Activated CD4-positive, alpha-beta T cell treated with anti-CD3 and anti-CD28 coated beads for 1 hour (primary cell): ENCODE measurements at places on chromosomes 3 and 15.

DNA sequence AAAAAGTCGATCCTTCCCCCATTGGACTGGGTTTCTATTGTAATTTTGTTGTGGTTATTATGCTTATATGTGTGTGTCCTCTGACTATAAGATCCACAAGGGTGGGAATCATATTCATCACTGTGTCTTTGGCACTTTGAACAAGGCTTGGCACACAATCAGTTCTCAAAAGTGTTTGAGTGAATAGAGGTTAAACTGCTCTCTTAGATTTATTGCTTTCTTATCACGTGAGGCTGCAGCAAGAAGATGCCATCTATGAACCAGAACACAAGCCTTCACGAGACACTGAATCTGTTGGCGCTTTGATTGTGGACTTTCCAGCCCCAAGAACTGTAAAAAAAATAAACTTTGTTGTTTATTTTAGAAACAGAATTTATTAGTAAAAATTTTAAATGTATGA lies 295.0 kb upstream of the MDFIC2 start:
- DNase-seq, result no peak

DNA sequence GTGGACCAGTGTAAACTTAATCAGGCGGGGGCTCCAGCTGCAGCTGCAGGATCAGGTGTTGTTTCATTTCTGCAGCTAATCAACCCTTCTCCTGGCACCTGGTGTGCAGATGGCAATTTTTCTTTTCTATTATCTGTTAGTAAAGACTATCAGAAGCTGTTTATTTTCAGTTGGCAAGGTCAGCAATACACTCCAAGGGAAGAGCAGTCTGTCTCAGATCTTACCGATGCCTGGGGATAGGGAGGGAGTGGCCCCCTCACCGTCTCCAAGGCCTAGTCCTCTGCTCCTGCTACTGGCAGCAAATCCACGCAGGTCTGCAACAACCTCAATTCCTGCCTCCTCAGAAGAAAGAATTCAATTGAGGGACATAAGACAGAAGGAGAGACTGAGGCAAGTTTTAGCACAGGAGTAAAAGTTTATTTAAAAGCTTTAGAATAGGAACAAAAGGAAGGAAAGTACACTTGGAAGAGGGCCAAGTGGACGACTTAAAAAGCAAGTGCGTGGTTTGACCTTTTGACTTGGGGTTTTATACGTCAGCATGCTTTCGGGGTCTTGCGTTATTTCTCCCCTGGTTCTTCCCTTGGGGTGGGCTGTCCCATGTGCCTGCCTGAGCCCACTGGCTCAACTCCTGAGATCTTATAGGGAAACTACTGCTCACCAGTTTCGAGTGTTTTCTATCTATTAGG lies 9.2 kb downstream of the CCRL2 start:
- DNase-seq, result no peak

GRCh38 chr15:99068186-99068585 lies 36.7 kb upstream of the SYNM start:
- no peak for DNase-seq

- peak; percentile 64 for DNase-seq
Observed at GRCh38 chr15:73700041-73700842, 16.1 kb downstream of the CD276 start.

- no peak for DNase-seq
Observed at GRCh38 chr3:195032955-195033354, 238.0 kb downstream of the XXYLT1 start.

- DNase-seq, result no peak
Observed at GRCh38 chr15:75924576-75924975, 20.9 kb downstream of the FBXO22 start.

DNA sequence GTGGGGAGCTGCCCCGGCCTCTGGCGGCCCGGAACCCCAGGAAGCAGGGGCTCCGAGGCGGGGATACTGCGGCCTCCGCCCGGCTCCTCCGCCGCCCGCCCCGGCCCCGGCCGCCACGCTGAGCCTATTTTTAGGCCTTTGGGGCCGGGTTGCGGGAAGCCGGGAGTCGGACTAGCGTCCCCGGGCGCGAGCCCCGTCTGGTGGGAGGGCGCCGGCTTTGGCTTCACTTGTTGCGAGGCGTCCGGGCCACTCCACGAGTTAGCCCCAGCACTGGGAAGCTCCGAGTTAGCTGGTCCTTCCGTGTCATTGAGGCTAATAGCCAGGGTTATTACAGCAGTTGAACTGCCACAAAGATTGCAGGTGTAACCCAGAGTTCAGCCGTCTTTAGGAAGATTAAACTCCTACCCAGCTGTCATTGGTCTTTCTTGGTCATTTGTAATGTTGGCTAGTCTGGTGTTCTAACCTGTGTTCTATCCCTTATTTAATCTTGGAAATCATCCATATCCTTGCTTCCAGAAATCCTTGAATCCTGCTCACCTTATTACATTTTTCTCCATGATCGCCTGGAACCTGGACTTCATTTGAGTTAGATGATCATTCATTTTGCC lies 791 bp downstream of the GYG1 start:
- no peak for DNase-seq

DNA sequence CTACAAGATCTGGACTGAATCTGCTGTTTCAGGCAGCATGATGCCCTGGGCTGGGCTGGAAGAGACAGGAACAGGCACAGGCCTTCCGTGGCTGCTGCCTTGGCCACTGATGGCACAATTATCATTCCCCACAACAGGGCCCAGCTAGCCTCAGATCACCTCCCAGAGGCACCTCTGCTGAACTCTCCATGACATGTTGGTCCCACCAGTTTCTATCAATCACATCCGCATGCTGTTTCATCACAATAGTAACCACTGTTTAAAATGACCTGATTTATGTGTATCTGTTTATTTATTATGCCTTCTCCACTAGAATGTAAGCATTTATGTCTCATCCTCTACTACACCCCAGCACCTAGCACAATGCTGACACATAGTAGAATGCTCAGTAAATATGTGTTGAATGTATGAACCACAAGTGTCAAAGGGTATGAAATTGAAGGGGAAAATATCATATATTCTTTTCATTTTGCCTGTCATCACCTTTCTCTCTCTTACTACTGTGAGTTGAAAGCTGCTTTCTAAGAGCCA lies 32.7 kb upstream of the ZBTB38 start:
- DNase-seq, result no peak

GRCh38 chr3:185935465-185936272 lies 2.1 kb downstream of the TRA2B start:
- DNase-seq, result no peak

DNA sequence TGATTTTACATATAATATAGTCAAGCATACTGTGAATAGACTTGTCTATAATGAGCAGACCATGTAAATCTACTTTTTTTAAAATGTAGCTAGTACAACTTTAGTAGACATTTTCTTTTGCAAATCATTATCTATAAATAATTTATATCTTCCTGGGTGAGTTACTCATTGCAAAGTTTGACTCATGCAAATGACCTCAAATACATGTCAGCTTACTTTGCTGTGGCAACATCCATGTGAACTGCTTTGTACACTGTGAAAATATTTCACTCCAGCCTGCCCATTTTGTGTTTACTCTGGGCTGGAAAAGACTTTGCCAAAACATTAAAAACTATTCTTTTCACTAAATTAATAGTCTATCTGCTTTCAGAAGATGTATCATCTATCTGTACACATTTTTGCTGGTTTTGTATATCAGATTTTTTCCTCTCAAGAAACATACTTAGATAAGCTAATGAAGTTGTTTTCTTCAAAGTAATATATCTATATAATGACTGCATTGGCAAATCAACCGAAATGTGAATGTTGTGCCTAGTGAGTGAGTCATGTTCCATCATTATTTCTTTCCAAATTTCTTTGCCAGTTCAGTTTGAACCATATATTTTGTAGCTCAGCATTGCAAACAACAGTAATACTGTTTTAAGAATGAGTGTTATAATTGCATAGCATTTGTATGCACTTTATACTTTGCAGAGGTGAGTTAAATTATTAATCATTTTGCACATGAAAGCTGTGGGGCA lies 26.5 kb downstream of the IGSF10 start:
- no peak for DNase-seq

GRCh38 chr15:70512772-70513362 lies 250.5 kb downstream of the UACA start:
- no peak for DNase-seq

DNA sequence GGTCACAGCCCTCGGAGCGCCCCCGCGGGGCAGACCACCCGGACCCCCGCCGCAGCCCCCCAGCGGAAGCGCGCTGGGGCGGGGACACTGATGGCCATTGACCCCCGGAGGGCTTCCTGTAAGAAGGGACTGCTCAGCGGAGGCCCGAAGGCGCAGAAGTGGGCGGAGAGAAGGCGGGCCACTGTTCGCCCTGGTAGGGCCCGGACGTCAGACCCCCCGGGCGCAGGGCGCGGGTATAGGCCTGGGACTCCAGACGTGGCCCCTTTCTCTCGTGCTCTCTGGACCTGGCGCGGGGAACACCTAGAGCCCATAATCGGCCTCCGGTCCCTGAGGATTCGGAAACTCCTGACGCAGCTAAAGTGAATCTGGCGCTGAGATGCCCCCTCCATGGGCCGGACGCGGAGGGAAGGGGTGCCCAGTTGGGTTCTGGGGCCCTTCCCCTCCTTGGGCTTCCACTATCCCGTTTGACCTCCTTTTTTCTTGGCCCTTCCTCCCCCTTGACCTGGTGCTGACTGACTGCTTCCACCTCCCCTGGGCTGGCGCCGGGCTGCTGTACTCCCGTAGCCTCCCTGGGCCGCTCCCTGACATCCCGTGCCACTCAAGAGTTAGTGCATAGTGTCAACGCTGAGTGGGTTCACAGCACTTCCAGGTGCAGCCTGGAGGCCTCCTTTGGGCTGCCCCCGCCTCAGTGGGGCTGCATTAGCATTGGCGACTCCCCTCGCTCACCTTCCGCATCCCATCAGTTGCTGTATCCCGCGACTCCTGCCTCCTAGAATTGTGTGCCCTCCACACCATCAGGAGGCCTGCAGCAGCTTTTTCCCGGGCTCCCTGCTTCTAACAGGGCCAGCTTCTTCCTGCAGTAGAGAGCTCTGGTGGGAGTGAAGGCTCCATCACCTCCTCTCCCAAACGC lies 694 bp downstream of the ABTB1 start:
- peak; percentile 29 for DNase-seq

DNA sequence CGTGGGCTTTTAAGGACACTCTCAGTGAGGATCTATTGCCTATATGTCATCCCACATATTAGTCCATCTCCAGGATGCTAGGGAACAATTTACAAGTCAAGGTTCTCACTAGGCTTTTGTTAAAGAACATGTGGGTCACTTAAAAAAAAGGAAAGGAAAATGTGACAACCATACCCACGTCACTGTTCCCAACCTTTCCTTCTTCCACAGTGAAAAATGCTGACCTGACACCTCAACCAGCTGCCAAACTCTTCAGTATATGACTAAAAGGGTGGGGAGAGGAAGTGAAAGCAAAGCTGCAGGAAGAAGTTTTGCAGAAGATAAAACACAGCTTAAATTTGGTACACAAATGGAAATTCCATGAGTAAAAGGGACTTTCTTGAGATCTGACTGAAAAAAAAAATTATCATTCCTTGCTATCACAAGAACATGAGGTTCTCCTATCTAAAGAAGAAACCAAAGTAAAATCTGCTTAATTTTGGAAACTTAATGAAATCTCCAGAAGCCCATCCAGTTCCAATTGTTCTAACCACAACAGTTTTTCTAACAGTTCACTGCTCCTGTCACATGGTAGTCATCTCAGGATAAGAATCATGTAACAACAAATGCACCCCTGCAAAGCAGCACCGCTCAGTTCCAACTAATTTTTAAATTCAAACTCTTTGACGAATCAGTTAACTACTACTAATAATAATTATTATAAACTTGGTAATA lies 117.0 kb upstream of the TSPAN3 start:
- DNase-seq, result no peak

GRCh38 chr3:61876797-61877196 lies 315.4 kb downstream of the PTPRG start:
- DNase-seq, result no peak

GRCh38 chr3:47443611-47443995 lies 32.1 kb downstream of the SCAP start:
- DNase-seq, result no peak

GRCh38 chr15:88647351-88648105 lies 8.7 kb downstream of the ISG20 start:
- DNase-seq, result no peak

DNA sequence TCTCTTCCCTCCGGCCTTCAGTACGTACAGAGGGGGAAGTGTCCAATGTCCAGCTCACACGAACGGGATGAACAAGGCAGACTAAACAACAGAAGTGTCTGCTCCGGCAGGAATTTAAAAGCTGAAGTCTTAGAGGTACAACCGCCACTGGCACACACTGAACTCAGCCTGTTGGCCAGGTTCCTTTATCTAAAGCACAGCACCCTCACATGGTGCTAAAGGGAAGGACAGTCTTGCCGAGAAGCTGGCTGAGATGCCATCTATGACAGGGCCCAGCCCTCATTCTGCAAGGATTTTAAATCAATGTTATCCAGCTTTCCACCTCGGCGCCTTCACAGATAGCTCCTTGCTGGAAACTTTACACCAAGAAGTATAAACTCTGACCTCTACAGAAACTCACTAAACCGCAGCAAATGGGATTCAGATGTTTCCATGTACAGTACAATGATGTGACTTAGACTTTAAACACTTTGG lies 2.8 kb downstream of the ADAMTS17 start:
- DNase-seq, result no peak

GRCh38 chr3:49634736-49635135 lies 39.4 kb upstream of the APEH start:
- no peak for DNase-seq

DNA sequence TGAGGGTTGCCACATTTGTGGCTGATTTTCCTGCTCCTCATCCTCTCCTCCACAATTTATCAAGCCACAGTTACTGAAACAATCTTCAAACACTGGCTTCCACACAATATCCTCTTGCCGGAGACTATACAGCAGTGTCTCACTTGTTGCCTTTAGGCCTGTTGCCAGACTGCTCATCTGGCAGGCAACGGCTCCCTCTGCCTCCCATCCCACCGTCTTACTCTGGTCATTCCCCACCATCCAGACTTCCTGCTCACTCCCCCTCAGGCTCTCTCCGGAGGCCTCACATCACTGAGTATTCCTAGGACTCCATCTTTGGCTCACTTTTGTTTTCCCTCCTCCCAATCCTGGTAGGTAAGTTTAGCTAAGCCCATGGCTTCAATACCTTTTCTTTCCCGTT lies 301.9 kb downstream of the IL20RB start:
- DNase-seq, result no peak

GRCh38 chr3:157098823-157099185 lies 61.1 kb downstream of the CCNL1 start:
- no peak for DNase-seq

DNA sequence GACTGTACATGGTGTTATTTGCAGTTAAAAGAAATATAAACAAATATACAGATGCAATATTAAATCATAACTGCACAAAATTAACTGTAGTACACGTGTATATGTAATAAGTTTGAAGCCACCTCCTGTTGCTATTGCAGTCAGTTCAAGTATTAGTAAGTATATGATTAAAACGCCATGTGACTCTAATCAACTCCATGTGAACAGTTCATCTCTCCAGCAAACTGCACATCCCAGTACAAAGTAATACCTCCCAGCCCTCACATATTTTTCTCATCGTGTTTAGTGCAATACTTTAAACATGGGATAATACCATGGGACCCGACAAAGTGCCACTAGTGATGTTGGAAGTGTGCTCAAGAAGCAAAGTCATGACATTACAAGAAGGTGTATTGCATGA lies 34.6 kb downstream of the PDCD10 start:
- DNase-seq, result no peak

- DNase-seq, result no peak
Observed at GRCh38 chr3:132840201-132840700, 118.0 kb upstream of the NPHP3 start.

GRCh38 chr3:137165117-137165806 lies 207.5 kb downstream of the IL20RB start:
- DNase-seq, result no peak
